ENCODE measurements at places on chromosomes 12 and 14.

DNA sequence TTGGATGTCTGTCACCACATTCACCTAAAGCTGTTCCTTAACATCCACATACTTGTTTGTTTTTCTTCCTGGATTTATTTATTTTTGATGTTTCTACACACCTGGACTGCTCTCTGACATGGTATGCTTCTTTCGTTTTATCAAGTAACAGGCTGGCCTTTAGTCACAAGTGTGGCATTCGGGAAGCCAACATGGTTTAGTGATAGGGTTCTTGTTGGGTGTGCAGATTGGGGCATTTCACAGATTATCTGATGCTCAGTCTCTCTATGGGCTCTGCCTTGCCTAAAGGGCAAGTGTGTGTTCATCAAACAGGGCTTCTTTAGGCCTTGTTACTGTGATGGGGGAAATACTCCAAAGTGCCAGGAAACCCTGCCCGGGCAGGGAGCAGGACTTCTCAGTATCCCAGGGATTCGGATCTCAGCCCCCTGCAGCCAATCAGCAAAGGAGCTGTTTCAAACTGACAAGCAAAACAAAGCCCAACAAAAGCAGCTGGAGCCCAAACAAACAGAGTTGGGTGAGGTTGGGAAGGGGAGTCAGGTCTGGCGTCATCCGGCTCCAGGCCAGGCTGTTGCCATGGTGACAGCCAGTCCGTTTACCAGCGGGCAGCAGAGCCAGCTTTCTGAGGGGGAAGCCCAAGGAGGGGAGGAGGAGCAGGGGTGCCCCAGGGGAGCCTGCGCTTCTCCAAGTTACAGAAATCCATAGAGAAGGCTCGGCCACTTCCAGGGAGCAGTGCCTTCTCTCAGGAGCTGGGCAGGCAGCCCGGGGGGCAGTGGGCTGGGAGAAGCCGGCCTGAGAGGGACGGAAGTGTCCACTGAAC is 31.9 kb downstream of the FOS start:
- no peak for DNase-seq

DNA sequence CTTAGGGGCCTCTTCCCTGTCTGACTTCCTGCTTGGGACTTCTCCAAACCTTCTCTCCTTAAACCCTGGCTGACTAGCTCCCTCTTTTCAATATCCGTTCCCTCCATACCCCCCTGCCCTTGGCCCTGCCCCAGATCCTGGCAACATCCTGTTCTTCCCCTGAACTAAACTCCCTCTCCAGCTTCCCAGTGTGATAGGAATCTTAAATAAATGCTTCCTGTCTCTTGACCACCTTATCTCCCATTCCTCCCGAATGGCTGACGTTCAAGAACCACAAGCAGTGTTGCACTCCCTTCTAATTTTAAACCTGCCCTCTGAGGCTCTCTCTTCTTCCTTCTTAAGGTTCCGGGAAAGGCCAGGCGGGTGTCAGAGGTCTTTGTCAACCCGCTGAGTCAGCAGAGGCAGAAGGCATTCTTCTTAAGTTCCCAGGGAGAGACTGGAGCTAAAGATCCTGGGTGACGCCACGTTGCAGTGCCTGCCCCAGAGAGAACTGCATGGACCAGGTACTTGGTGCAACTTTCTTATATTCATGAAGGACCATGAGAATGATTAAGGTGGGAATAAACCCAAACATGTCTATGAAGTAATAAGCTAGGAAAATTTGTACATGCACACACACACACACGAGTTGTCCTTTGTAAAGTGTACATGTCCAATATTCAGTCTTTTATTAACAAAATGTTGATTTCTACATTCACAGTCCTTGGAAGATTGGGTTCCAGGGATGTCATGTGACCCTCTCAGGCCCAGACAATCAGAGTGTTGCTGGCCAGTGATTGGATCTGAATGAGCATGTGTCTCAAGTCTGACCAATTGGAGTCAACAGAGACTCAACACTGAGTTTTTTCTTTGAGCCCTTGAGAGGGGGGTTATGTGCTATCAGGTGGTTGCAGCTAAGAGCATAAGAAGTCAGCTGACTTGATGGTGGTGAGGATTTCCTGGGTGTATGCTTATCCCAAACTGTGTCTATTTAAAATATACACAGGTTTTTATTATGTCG is 420.2 kb upstream of the TBX3 start:
- no peak for DNase-seq

GRCh38 chr12:32828552-32828951 is 68.0 kb downstream of the PKP2 start:
- no peak for DNase-seq

DNA sequence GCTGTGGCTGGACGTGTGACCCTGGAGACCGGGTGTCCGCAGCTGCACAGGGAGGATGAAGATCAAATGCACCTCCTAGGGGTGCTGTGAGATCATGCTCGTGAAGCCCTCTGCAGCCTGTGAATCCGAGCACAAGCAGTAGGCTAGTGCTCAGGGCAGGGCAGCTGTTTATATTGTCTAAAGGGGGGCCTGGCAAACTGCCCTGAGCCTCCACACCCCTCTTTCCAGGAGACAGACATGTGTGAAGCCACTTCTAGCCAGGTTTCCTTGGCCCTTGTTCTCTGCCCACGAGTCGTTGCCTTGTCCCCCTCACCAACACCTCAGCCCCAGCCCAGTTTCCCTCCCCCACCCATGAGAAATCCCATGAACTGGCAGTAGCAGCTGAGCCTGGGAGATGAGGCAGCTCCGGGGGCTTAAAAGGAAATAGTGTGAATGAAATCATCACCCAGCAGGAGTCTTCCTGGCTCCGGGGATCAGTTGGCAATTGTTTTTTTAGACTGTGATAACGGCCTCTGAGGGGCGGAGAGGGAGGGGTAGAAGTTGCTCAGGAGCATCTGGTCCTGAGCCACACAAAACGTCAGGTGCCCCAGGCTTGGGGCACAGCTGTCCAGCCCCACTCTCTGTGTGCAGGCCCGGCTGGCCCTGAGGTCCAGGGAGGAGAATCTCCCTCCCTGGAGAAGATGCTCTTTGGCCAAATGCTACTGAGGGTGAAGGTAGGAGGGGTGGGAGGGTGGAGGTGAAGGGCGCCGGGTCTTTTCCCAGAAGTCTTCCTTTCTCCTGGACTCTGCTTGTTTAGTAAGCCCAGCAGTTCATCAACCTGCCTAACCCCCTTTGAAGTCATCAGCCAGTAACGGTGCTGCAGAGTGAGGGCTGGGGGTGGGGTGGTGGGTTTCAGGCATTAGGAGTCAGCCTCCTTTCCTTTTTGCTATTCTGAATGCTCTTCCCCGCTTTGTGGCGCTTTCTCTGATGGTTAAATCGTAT is 4.0 kb downstream of the FGF6 start:
- no peak for DNase-seq

DNA sequence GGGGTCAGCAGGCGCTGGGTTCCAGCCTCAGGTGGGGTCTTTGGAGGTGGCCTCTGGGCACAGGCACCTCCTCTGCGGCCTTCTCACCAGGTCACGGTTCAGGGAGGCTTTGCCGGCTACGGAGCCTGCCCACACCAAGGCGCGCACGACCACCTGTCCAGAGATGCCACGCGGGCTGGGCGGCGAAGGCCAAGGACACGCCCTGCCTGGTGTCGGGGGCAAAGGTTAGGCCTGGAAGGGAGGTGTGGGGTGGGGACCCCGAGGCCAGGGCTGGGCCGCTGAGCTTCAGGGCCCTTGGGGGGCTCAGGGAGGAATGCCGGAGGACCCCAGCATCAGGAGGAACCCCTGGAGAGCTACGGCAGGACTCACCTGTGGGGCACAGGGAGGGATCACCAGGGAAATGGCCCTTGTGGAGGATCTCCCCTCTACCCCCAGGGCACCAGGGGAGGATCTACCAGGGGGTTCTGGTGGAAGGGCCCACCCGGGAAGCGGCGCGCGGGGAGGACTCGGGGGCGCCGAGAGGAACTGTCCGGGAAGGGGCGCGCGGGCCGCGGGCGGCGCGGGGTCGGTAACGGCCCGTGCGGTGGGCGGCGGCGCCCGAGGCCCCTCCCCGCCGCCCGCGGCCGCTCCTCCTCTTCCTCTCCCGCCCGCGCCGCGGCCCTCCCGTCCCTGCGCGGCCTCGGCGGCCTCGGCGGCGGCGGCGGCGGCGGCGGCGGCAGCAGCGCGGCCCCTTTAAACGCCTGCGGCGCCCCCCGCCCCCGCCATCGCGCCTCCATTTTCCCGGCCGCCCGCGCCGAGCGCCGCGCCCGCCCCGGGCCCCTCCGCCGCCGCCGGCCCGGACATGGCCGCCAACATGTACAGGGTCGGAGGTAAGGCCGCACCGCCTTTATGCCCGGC is at the start of gene MTA1:
Gene MTA1 (plus strand): TSS at position 633 of the 897 bp plus-strand sequence. CDS start 209 bp downstream, at position 842.
- peak; percentile 26 for DNase-seq

DNA sequence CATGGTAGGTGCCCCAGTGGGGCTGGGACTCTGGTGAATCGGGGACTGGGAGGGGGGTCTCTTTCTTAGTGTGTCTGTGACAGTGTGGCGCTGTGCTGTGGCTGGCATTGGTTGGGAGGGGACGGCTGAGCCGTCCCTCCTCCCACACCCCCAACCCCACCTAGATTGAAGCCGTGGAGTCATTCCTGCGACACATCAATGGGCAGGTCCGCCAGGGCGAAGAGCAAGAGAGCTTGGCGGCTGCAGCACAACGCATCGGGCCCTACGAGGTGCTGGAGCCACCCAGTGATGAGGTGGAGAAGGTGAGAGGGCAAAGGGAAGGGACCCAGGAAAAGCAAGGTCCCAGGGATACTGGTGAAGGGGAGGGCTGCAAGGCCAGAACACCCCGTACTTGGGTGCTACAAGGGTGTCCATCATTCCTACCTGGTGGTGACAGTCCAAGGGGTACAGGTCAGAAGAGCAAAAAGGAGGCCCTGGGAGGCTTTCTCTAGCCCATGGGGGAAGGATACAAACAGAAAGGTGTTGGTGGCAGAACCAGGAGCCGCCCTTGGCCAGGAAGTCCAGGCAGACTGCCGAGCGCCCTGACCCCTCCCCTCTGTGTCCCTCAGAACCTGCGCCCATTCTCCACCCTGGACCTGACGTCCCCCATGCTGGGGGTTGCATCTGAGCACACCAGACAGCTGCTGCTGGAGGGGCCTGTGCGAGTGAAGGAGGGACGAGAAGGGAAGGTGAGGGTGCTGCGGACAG is 7.4 kb downstream of the PLEKHG6 start:
- no peak for DNase-seq

DNA sequence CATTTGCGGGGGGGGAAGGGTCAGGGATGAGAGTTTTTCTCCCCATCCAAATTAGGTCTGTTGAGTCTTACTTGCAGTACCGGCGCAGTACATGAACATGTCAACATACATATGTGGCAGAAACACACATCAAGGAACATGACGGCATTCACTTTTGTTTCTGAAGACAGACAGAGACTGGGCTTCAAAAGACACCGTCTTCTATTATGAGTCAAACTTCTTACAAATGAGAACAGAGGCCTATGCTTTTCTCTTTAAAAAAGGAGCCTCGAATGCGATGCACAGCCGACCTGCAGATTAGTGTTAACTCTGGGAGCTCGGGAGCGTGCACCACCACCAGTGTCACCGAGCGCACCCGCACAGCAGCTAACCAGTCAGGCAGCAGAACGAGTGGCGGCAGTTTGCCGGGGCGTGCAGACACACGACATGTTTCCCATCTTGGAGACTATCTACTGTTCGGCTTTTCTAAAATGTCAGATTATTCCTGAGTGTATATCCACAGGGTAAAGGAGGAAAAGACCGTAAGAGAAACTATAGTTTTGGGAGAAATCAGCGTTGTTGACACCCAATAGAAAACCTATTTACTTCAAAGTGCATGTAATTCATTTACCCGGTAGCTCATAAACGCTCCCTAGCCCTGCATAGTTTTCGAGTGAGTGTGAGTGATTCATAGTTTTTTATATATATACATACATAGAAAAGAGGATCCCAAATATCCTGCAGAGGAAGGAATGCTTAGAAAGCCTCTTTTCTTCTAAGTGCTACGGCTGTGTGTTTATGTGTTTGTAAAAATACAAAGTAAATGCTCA is 33.0 kb downstream of the UBR7 start:
- no peak for DNase-seq

DNA sequence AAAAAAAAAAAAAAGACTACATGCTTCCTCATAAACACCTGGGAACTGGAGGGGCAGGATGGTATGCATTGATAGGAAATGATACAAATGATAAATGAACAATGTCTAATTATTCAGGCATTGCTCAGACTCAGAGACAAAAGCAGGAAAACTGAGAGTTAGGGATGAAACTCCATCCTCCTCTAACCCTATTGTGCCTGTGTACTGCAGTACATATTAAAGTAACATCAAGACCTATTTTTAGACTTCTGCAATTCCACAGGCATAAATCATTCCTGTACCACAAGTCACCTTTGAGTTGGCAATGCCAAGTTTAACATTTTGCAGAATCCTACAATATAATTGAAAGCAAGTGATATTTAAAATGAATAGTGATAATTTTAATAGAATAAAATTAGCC is 156.5 kb upstream of the USP15 start:
- DNase-seq: no peak

GRCh38 chr14:30998100-30998706 is 27.2 kb upstream of the AP4S1 start:
- no peak for DNase-seq

DNA sequence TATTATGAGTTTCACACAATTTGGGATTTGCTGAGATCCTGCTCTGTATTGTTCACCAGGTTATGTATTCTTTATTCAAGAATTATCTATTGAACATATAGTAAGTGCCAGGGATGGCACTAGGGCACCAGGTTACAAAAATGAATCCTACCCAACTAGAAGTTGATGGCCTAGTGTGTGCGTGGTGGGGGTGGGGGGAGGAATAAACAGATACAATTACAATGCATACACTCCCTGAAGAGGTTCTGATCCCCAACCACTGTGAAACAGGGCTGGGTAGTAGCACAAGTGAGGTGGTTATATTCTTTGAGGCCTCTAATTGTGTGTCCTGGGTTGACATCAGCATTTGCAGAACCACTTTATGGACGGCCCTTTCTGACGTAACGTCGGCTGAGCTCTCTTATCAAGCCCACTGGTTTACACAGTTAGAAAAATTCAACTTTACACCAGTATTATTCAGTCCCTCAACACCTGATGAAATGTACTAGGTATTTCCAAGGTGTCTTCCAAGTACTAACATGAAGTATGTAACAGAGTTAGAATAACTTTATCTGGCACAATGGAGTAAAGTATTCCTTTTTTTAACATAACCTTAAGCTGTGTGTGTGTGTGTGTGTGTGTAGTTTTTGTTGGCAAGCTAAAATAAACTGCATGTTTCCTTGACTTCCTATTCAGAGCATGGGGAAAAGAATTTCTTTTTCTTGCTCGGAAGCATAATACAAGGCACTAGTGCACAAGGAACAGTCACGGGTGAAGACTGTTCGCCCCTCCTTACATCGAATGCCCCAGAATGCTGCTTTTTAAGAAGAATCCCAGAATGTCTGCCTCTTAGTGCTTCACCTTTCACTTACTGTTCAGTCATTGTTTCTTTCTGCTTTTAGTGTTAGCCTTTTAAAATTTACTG is 8.1 kb upstream of the GLRX5 start:
- DNase-seq: no peak

GRCh38 chr14:67480011-67480410 is 8.5 kb downstream of the TMEM229B start:
- no peak for DNase-seq

GRCh38 chr12:52221912-52222457 is 11.1 kb upstream of the KRT7 start:
- DNase-seq: peak; percentile 20

All from effector CD4-positive, alpha-beta T cell (primary cell).